ENCODE measurements at places on chromosomes 7 and 10.

- no peak for DNase-seq
- H3K27ac ChIP-seq: no peak overlapping the region
- H3K4me3 ChIP-seq: no peak overlapping the region
- no peaks in the 10 kb centered on the region for H3K4me1 ChIP-seq
Measured at GRCh38 chr7:89238156-89238555, 442.6 kb upstream of the TEX47 start.

DNA sequence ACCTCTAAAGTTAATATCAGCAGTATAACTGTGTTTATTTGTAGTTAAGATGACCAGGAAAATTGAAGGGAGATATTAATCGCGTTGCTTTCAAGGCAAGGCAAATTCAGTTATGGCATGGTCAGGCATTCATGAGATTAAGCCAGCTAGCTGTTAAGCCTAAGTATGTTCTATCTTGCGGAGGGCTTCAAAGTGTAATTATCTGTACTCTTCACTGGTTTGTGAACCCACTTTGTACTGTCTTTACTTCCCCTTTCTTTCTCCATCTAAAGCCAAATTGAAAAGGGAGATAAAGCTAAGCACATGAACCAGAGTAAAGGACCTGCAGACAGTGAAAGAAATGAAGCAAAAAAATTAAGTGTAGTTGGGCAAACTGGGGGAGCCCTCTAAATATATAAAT is 483.1 kb upstream of the NRP1 start:
- no peak overlapping the region for H3K4me3 ChIP-seq
- H3K27me3 ChIP-seq: no peaks in the 10 kb centered on the region
- DNase-seq: no peak

GRCh38 chr7:142690554-142691182 is 58.6 kb upstream of the PRSS1 start:
- H3K36me3 ChIP-seq: no peaks in the 10 kb centered on the region
- no peaks in the 10 kb centered on the region for H3K27me3 ChIP-seq
- H3K27ac ChIP-seq: no peak overlapping the region
- DNase-seq: no peak
- peaks cover 3% of the 10 kb centered on the region for H3K4me1 ChIP-seq

- H3K27ac ChIP-seq: no peak overlapping the region
- no peaks in the 10 kb centered on the region for H3K4me1 ChIP-seq
- H3K36me3 ChIP-seq: no peaks in the 10 kb centered on the region
- no peak overlapping the region for H3K4me3 ChIP-seq
- no peak for DNase-seq
- no peaks in the 10 kb centered on the region for H3K27me3 ChIP-seq
Measured at GRCh38 chr7:13151978-13152377, 464.5 kb downstream of the ARL4A start.

GRCh38 chr7:142511801-142512200 is 237.5 kb upstream of the PRSS1 start:
- no peak for DNase-seq
- H3K36me3 ChIP-seq: no peaks in the 10 kb centered on the region
- H3K27ac ChIP-seq: no peak overlapping the region

DNA sequence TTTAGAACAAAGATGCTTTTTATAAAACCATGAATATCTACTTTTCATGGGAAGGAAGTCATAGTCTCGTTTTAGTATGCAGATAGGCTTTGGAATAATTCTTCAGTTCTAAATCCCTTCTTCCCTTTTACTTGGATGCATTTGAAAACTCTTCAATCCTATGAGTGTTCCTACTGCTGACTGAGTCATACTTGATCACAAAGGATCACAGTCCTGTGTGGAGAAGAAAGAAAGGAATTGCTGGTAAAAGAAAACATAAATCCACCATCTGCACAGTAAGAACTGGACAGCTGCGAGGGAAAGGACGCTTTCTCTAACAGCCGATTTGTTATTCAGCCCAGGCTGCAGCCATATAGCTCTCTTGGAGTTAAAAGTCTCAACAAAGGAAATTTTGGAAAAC is 209.9 kb downstream of the SEMA3E start:
- DNase-seq: no peak
- H3K36me3 ChIP-seq: no peaks in the 10 kb centered on the region
- no peak overlapping the region for H3K4me3 ChIP-seq
- H3K27ac ChIP-seq: no peak overlapping the region

- no peak overlapping the region for H3K4me3 ChIP-seq
- peaks cover 1% of the 10 kb centered on the region for H3K27me3 ChIP-seq
- H3K36me3 ChIP-seq: no peaks in the 10 kb centered on the region
- DNase-seq: no peak
- H3K27ac ChIP-seq: no peak overlapping the region
Measured at GRCh38 chr10:96365571-96365970, 6.8 kb upstream of the OPALIN start.

DNA sequence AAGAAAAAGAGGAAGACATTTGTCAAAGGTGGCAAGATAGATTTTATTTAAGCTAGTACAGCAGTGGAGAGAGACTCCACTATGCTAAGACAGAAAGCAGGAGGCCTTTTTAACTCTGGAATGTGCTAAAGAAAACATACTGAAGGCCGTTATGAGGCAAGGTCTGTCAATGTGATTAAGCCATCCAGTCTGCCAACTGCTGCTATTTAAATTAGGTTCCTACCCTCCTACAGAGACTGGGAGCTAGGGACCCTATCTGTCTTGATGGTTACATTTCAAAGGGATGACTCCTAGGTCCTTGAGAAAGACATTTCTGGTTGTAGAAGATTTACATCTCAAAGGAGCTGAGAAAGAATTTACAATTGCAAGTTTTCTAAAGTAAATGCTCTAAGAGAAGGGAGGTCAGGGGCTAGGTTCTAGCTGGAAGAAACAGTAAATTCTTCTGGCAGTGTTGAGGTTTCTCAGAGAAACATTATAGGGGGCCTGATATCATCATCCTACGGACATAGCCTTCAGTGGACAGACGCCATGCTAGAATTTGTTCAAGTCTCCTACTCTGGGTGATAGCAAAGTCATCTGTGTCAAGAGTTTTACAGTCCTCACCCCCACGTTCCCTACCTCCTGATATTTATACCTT is 211.6 kb downstream of the PHF14 start:
- DNase-seq: no peak
- no peaks in the 10 kb centered on the region for H3K27me3 ChIP-seq
- no peak overlapping the region for H3K4me3 ChIP-seq
- H3K27ac ChIP-seq: no peak overlapping the region

GRCh38 chr7:14275356-14275755 is 285.9 kb upstream of the ETV1 start:
- no peaks in the 10 kb centered on the region for H3K27me3 ChIP-seq
- no peak for DNase-seq
- no peaks in the 10 kb centered on the region for H3K36me3 ChIP-seq
- no peak overlapping the region for H3K27ac ChIP-seq
- no peak overlapping the region for H3K4me3 ChIP-seq

GRCh38 chr7:93392984-93393383 is 160.8 kb downstream of the VPS50 start:
- H3K4me3 ChIP-seq: no peak overlapping the region
- no peak overlapping the region for H3K27ac ChIP-seq
- H3K27me3 ChIP-seq: no peaks in the 10 kb centered on the region
- no peak for DNase-seq
- H3K4me1 ChIP-seq: no peaks in the 10 kb centered on the region

GRCh38 chr7:11830582-11831155 is 1.3 kb downstream of the THSD7A start:
- no peaks in the 10 kb centered on the region for H3K36me3 ChIP-seq
- no peak for DNase-seq
- H3K27me3 ChIP-seq: peaks cover 1% of the 10 kb centered on the region
- no peak overlapping the region for H3K4me3 ChIP-seq
- H3K4me1 ChIP-seq: no peaks in the 10 kb centered on the region

DNA sequence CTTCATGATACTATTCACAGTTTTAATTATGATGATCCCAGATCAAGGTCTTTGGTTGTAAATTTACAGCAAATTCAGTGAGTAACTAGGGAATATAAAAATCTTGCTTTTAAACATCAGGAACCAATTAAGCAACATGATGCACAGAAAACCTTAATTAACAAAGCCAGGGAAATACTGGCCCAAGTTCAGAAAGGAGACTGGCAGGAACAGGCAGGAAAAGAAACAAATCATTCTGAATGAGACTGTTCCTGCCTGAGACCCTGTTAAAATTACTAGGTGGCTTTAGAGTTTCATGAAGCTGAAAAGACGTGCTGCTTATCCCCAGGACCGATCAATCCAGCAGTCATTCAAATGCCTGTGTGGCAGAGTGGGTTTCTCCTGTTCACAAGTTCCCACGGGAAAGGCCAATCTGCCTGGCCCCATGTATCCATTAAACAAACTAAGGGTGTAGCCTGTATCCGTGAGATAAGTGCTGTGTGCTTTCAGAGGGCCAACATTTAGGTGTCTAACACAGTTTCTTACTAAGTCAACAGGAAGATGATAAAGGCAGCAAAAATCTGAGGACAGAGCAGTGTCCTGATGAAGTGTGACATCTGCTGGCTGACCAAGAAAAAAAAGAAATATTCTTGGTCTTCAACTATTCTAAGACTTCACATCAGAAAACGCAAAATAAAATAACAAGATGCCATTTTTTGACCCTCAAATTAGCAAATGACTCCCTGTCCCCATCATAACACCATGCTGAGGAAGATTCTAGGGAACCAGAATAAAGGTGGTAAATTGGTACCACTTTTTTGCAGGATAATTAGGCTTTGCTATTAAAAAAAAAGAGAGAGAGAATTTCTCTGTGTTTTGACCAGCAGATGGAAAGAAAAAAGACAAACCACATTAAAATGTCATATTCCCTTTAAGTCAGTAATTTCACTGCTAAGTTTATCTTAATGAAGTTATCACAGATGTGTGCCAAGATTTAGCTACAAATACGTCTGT is 34.2 kb downstream of the PUS7 start:
- H3K4me1 ChIP-seq: no peaks in the 10 kb centered on the region
- H3K27me3 ChIP-seq: no peaks in the 10 kb centered on the region
- H3K4me3 ChIP-seq: no peak overlapping the region
- no peak for DNase-seq
- peaks cover 10% of the 10 kb centered on the region for H3K36me3 ChIP-seq

- no peaks in the 10 kb centered on the region for H3K36me3 ChIP-seq
- H3K4me3 ChIP-seq: no peak overlapping the region
- DNase-seq: no peak
- H3K27ac ChIP-seq: no peak overlapping the region
Measured at GRCh38 chr7:19869979-19870378, 96.6 kb upstream of the TMEM196 start.

DNA sequence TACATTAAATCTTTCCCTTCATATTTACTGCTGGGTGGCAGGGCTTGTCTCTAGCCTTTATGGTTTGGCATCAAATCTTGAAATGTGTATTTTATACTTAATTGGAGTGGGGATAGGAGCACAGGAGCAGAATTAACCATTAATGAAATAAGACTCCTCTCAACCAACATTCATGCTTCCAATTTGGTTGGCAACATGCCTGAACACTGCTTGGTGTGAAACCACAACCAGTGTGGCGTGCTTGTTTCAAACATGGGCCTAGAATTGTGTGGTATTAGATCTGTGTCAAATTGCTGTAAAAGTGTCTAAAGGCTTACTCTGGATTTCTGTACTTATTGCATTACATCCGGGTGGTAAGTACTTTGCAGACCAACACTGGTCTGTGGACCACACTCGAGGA is 25.1 kb upstream of the VPS41 start:
- no peaks in the 10 kb centered on the region for H3K4me1 ChIP-seq
- H3K27me3 ChIP-seq: no peaks in the 10 kb centered on the region
- H3K36me3 ChIP-seq: no peaks in the 10 kb centered on the region
- no peak overlapping the region for H3K4me3 ChIP-seq
- no peak overlapping the region for H3K27ac ChIP-seq

GRCh38 chr7:75835688-75836285 is 22.2 kb upstream of the CCL24 start:
- no peaks in the 10 kb centered on the region for H3K36me3 ChIP-seq
- no peak for DNase-seq
- H3K27ac ChIP-seq: no peak overlapping the region
- H3K4me1 ChIP-seq: no peaks in the 10 kb centered on the region
- H3K4me3 ChIP-seq: no peak overlapping the region

- H3K27me3 ChIP-seq: no peaks in the 10 kb centered on the region
- no peak overlapping the region for H3K4me3 ChIP-seq
- H3K27ac ChIP-seq: no peak overlapping the region
- no peak for DNase-seq
- no peaks in the 10 kb centered on the region for H3K4me1 ChIP-seq
Measured at GRCh38 chr7:20359341-20359963, 28.8 kb downstream of the ITGB8 start.

GRCh38 chr10:116669080-116669479 is 48.3 kb downstream of the PNLIPRP2 start:
- H3K4me1 ChIP-seq: no peaks in the 10 kb centered on the region
- H3K27ac ChIP-seq: no peak overlapping the region
- no peak for DNase-seq
- H3K36me3 ChIP-seq: no peaks in the 10 kb centered on the region
- H3K4me3 ChIP-seq: no peak overlapping the region

- H3K4me3 ChIP-seq: no peak overlapping the region
- no peak overlapping the region for H3K27ac ChIP-seq
- no peak for DNase-seq
- no peaks in the 10 kb centered on the region for H3K4me1 ChIP-seq
- H3K36me3 ChIP-seq: no peaks in the 10 kb centered on the region
Measured at GRCh38 chr7:114293289-114294012, 121.2 kb upstream of the FOXP2 start.

- H3K36me3 ChIP-seq: no peaks in the 10 kb centered on the region
- no peaks in the 10 kb centered on the region for H3K4me1 ChIP-seq
- no peak overlapping the region for H3K4me3 ChIP-seq
- no peak for DNase-seq
Measured at GRCh38 chr10:89553064-89553734, 17.8 kb upstream of the SLC16A12 start.

GRCh38 chr7:30162622-30163124 is 27.9 kb downstream of the MTURN start:
- peak overlapping the region; percentile 28 for H3K27ac ChIP-seq
- H3K4me3 ChIP-seq: no peak overlapping the region
- no peaks in the 10 kb centered on the region for H3K36me3 ChIP-seq
- H3K4me1 ChIP-seq: peaks cover 35% of the 10 kb centered on the region

GRCh38 chr10:104440221-104440620 is 86.6 kb downstream of the CFAP58 start:
- no peaks in the 10 kb centered on the region for H3K4me1 ChIP-seq
- no peaks in the 10 kb centered on the region for H3K27me3 ChIP-seq
- no peak for DNase-seq
- no peak overlapping the region for H3K27ac ChIP-seq
- no peaks in the 10 kb centered on the region for H3K36me3 ChIP-seq

- no peak overlapping the region for H3K4me3 ChIP-seq
- no peak for DNase-seq
- H3K4me1 ChIP-seq: no peaks in the 10 kb centered on the region
- H3K27ac ChIP-seq: no peak overlapping the region
Measured at GRCh38 chr10:36712695-36713094, 412.7 kb upstream of the ANKRD30A start.

DNA sequence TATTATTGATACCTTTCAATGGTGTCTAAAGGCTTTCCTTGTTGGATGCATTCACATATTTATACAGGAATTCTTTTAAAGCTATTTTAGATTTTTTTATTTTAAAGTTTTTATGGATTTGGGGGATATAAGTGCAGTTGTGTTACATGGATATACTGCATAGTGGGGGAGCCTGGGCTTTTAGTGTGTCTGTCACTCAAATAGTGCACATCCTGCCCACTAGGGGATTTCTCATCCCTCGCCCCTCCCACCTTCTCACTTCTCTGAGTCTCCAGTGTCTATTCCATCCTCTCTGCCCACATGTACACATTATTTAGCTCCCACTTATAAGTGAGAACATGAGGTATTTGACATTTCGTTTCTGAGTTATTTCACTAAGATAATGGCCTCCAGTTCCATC is 154.0 kb upstream of the MKI67 start:
- no peak overlapping the region for H3K27ac ChIP-seq
- no peak overlapping the region for H3K4me3 ChIP-seq
- no peak for DNase-seq
- no peaks in the 10 kb centered on the region for H3K4me1 ChIP-seq
- H3K36me3 ChIP-seq: no peaks in the 10 kb centered on the region

Data from GM12878 (cell line).